ENCODE measurements at places on chromosomes 4 and X.

DNA sequence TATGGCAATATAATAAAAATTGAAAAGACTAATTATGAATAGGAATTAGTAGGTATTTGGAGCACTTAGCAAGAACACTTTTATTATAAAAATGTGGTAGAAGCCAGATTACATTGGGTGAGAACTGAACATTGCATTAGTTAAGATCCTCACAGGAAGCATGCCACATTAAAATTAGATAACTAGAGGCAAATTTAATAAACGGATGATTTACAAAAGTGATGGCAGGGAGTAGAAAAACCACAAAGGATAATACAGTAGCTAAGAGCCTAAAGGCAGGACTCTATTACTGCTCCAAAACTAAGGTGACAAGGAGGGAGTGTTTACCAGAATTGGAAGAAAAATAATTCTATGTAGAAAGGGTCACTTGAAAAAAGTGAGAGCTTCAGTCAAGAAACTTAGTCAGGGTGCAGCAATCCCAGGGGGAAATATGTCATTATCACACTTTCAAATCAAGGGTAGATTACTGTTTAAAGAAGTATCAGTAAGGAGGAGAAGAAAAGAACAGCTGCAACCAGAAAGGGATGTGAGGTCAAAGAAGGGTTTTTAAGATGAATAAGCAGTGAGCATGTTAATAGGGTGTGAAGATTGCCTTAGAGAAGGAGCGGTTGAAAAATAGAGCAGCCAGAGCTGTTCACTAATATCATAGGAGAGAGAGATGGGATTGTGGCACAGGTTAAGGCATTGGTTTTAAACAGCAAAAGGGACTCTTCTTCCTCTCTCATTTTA is 84.6 kb downstream of the NDST4 start:
- peak; percentile 8 for DNase-seq

GRCh38 chr4:168421671-168422070 is 58.6 kb downstream of the DDX60L start:
- peak; percentile 4 for DNase-seq

- peak; percentile 67 for DNase-seq
These were observed 25.7 kb upstream of the MND1 start for GRCh38 chr4:153318696-153319320.

GRCh38 chrX:8815460-8816065 is 14.4 kb upstream of the FAM9A start:
- DNase-seq: peak; percentile 34

DNA sequence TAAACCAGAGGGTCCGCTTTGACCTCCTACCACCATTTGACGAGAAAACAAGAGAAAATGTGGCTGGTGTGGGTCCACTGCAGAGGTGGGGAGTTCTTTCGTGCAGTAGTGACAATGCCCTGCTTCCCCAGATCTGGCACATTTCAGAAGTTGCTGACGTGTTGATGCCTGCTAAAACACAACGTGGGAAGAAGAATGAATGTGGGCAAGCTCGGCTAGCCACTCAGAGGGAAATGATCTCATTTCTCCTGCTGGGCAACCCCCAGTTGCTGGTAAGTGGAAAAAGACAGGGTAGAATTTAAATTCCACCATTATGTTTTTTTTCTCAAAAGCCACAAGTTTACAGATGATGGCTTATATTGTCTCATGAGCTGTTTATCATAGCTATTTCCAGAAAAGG is 77.9 kb downstream of the LUZP4 start:
- DNase-seq: peak; percentile 81

- DNase-seq: no peak
These were observed 285.9 kb upstream of the ARSJ start for GRCh38 chr4:114265342-114265741.

GRCh38 chr4:185395956-185396723 is 416 bp upstream of the LRP2BP start:
- DNase-seq: peak; percentile 99

GRCh38 chr4:43244688-43245382 is 352.3 kb downstream of the GRXCR1 start:
- DNase-seq: no peak

DNA sequence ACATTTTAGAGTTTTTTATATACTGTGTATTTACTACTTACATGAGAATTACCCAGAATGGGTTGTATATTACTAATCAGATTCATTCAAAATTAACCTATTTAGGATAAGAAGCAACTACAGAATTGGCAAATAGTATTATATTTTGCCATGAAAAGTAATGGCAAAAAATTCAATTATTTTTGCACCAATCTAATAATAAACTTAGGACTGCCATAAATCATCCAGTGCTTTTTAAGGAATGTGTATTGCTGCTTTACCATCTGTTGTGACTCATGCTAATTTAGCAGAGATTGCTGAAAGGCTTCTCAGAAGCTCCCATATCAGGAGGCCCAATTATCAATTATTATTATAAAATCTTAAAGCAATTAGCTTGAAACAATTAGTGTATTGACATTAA is 24.0 kb downstream of the NPY2R start:
- no peak for DNase-seq

DNA sequence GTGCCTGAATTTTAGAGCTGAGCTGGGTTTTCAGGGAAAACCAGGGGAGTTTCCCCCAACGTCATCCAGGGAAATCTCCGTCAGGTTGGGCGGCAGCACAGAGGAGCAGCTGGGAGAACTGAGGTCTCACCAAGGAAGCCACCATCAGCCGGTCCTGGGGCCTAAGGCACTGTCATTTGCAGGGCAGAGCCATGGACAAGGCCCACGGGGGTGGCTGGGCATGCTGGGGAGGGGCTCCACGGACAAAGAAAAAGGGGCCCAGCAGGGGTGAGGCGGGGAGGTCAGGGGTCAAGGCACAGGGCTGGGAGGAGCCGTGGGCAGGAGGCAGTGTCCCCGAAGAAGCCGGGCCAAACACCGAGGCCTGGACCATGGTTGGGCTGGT is 109.8 kb downstream of the HMX1 start:
- no peak for DNase-seq

- DNase-seq: no peak
These were observed 93.3 kb downstream of the NEUROG2 start for GRCh38 chr4:112422644-112423043.

DNA sequence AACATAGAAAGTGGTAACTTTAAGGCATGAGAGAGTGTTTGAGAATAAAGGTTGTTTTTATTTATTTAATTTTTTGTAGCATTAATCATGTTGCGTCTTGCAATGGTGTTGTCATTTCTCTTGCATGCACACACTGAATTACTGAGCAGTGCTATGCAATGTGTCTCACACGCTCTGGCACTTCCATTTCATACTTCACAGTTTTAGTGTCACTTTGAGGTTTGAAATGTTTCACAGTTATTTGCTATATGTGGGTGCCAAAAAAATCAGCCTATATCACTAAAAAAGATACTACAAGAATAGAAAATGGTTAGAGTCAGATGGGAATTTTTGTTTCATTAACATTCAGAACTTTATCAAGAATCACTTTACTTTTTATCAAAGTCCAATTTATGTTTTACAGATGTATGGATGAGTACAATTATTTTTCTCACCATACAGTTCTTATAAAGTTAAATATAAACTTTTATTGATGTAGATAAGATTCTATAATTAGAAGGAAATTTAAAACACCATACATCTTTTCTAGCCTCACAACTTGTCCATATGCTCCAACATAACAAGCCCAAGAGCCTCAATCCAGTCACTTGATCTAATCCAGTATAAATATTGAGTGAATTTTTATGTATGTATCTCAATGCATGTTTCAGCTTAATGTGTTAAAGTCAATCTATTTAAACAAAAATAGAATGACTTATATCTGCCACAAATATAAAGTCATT is 114.0 kb downstream of the IQCM start:
- no peak for DNase-seq

DNA sequence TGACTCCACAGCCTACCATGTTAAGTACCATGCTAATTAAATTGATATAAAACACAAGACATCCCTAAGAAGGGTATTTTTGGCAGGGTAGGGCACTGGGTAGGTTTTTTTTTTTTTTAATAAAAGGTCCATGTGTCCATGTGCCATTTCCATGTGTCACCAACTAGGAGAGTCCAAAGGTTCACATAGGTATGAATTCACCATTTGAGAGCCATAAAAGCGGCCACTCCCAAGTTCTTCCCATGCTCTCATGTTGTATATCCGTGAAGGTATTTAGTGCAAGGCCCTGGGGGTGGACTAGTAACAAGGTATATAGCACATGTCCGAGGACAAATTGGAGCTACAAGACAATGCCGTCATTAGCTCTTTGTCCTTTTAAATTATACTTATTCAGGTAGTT is 107.3 kb downstream of the PDE5A start:
- DNase-seq: no peak

- DNase-seq: no peak
These were observed 184.7 kb downstream of the ARHGAP6 start for GRCh38 chrX:11481035-11481434.

DNA sequence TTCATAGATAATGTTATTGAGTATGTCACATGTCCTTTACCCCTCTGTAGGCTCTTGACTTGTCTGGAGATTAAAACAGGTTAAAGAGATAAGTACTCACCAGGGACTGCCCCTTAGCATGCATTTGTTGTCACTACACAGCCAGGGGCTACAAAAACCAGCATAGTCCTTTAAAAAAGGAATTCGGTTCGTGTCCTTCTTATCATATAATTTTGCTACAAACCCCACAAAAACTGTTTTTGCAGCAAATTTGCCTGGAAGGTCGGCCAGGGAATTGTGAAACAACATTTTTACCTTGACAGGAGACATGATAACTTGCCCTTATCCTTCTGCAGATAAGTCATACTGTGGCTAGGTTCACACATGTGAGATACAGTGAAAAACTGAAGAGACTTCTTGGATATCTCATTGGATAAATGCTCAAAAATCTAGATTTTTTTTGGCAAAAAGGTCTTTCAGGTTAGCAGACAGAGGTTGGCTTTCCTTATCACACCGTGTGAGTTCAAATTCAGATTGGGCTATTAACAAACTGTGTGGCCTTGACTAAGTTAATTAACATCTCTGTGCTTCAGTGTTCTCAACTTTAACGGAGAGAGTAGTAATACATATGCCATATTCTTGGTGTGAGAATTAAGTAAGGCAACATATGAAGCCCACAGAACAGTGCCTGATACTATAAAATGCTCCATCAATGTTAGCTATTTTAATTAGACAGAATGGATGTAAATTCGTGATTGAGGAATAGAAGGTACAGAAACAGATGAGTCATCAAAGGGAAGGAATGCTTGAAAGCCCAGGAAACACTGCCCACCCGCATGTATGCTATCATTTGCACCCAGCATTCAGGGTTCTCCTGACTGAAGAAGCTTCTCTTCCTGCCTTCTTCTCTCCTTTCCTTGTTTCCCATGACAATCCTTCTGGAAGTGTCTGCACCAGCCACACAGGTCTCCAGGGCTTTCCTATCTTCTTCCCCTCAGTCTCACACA is 30.0 kb downstream of the FAM9C start:
- no peak for DNase-seq

GRCh38 chrX:120769576-120770341 is 105.9 kb downstream of the CT47B1 start:
- DNase-seq: peak; percentile 75

GRCh38 chrX:68746988-68747387 is 81.8 kb upstream of the EFNB1 start:
- no peak for DNase-seq

DNA sequence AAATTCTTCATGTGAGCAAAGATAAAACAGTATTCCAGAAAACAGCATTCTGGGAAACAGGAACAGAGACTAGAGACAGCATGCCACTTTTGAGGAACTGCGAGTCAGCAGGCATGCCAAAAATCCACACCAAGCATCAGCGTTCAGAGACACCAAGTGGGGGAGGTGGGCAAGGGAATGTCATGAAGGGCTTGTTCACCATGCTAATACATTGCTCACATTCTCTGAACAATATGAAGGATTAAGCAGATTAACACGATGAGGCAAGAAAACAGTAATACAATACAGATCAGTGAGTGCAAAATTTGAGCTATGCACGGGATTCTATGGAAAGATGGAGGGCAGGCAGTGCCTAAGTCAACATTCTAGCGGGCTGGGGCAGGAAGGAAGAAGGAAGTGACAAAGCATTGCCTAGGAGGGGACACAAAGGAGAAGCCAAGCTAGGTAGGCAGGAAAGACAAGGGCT is 278.3 kb downstream of the FBXW7 start:
- peak; percentile 68 for DNase-seq

Data from GM23248 (cell line).